ENCODE measurements at places on chromosomes 7 and 10. TPM values are rescaled to one million over a fixed set of nuclear protein-coding genes. Genes with fewer than 3 reads are reported as not detected.

MSRB2 gene
- 15.7 TPM for total RNA-seq

EPHB4 gene
- total RNA-seq: 72.5 TPM

SPDYE5 gene
- not detected for total RNA-seq

ZNF107 gene
- 2.6 TPM for total RNA-seq

SMKR1 gene
- total RNA-seq: not detected

TMEM236 gene
- under 0.01 TPM for total RNA-seq

CYP26A1 gene
- 0.52 TPM for total RNA-seq

CLCN1 gene
- 4.7 TPM for total RNA-seq

NUTM2B gene
- 1.0 TPM for total RNA-seq

ETV1 gene
- total RNA-seq: 6.3 TPM

GDF2 gene
- total RNA-seq: not detected

FLNC gene
- total RNA-seq: 611 TPM

GIMAP4 gene
- 25.6 TPM for total RNA-seq

SFXN2 gene
- total RNA-seq: 4.2 TPM

NKX1-2 gene
- total RNA-seq: not detected

OPN1SW gene
- not detected for total RNA-seq
